Hepatic stellate cell (primary cell): ENCODE measurements at places on chromosomes 1 and 21.
A peak's percentile ranks its signal among the peaks of the same experiment; 100 is the strongest.

GRCh38 chr1:98323906-98324358 is 337.6 kb upstream of the SNX7 start:
- peak; percentile 53 for DNase-seq

GRCh38 chr1:116738673-116739370 is 15.4 kb upstream of the CD2 start:
- no peak for DNase-seq

DNA sequence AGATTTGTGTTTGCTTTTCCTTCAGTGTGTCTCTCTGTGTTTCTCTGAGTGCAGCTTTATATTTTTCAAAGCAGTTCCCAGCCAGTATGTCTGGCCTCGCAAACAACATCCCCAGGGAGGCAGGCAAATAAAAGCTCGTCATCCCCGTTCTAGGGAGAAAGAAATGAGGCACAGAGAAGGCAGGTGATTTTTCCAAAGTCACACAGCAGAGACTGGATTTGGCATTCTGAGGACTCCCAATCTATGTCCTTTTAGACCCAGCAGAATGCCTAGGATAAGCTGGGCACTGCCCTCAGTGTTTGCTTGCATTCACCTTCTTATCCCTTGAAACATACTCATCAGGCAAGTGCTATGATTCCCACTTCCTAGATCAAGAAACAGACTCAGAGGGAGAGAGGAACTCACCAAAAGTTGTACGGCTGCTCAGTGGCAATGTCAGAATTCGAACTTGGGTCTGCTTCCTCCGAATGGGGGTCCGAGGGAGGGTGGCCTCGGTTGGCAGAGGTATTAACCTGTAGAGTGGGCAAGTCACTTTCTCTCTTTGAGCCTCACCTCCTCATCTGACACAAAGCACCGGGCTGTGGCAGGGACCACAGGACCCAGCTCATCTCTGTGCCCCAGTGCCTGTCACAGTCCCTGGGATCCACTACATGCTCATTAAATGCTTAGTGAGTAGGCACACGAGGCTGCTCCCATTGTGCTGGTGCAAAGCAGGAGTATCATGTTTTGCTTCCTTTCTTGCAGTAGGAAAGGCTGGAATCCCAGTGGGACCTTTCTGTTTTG is 4.2 kb downstream of the RAP1GAP start:
- DNase-seq: no peak

DNA sequence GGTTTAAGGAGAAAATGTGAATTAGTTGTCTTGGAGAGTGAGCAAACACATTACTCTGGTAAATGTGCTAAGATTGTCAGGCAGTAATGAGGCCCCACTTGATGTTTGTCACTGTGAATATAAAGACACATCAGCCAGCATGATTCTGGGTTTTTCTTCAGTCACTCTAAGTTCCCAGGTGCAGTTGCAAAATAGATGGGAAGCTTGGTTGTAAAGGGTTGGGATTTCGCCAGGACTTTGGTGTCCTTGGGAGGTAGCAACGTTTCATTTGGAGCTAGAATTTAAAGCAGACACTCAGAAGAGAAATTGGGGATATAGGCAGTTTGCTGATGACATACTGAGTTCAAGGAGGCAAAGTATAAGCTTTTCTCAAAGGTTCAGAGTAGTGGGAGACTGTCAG is 154.3 kb downstream of the MAST2 start:
- no peak for DNase-seq

- peak; percentile 46 for DNase-seq
Observed at GRCh38 chr1:178541829-178542553, 29.1 kb downstream of the TEX35 start.

GRCh38 chr1:83901547-83902155 is 97.3 kb downstream of the TTLL7 start:
- peak; percentile 2 for DNase-seq
